ENCODE measurements at places on chromosomes 13 and 19.

GRCh38 chr19:42199440-42200115 lies 17.9 kb downstream of the DEDD2 start:
- no peak for DNase-seq

- no peak for DNase-seq
Measured at GRCh38 chr13:48334534-48335127, 31.1 kb downstream of the RB1 start.

- DNase-seq = no peak
Measured at GRCh38 chr13:43838909-43839308, 40.6 kb downstream of the CCDC122 start.

- DNase-seq = no peak
Measured at GRCh38 chr13:95494082-95494681, 58.3 kb upstream of the CLDN10 start.

DNA sequence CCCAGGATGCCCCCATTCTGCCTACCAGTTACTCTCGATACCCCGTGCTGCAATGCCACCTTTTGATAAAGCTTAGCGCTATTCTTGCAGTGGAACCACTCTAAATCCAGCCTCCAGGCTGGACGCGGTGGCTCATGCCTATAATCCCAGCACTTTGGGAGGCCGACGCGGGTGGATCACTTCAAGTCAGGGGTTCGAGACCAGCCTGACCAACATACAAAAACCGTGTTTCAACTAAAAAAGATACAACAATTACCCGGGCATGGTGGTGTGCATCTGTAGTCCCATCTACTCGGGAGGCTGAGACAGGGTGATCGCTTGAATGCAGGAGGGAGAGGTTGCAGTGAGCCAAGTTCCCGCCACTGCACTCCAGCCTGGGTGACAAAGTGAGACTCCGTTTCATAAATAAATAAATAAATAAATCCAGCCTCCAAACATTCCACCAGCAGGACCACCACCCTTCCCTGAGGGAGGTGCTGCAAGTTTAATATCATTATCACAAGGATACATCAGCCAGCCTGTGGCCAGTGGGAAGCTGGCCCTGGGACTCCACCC lies 27.7 kb downstream of the CYP2B6 start:
- DNase-seq = no peak

GRCh38 chr19:6678690-6679109 lies 8.7 kb upstream of the TNFSF14 start:
- DNase-seq = peak; percentile 6

DNA sequence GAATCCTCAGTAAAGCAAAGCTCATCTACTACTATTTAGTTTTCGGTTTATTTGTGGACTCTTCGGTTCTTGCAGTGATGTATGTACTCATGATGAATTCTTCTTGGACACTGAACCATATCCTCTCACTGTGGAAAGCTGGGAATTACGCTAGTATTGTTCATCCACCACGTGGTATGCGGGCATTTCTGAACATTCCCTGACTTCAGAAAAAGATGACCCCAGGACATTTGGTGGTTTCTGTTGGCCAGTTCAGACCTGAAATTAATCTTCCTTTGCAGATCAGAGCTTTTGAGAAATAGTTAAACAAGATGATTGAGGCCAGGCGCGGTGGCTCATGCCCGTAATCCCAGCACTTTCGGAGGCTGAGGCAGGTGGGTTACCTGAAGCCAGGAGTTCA lies 25.3 kb upstream of the FBN3 start:
- no peak for DNase-seq

GRCh38 chr13:40334616-40335015 lies 331.8 kb downstream of the FOXO1 start:
- DNase-seq = no peak

GRCh38 chr19:45769821-45770191 lies 754 bp upstream of the SIX5 start:
- DNase-seq = no peak

- DNase-seq = no peak
Measured at GRCh38 chr19:30402436-30403202, 30.4 kb downstream of the ZNF536 start.
